ENCODE measurements at places on chromosomes 13 and 19.

DNA sequence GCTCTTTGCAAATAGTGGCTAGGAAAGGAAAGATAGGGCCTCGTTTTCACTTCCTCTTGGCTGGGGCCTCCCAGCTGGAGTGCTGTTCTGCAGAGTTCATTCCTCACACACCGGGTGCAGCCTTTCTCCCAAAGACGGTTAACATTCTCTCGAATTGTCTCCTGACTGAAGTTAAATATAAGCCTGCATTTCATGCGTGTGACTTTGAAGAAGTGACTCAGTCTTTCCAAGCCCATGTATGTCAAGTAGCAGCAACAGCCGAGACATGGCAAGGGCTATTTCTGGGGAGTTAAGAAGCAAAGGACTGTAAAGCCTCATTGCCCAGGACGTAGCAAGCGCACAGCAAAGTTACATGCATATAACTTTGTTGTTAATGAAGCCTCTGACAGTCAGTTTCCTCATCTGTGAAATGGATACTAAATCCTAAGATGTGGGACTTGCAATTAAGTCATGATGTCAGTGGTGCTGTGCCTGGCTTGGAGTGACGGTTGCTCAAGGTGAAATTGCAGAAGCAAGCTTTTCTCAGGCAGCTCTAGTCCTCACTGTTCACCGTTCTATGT, 502.4 kb downstream of the MYO16 start:
- DNase-seq: peak; percentile 51

DNA sequence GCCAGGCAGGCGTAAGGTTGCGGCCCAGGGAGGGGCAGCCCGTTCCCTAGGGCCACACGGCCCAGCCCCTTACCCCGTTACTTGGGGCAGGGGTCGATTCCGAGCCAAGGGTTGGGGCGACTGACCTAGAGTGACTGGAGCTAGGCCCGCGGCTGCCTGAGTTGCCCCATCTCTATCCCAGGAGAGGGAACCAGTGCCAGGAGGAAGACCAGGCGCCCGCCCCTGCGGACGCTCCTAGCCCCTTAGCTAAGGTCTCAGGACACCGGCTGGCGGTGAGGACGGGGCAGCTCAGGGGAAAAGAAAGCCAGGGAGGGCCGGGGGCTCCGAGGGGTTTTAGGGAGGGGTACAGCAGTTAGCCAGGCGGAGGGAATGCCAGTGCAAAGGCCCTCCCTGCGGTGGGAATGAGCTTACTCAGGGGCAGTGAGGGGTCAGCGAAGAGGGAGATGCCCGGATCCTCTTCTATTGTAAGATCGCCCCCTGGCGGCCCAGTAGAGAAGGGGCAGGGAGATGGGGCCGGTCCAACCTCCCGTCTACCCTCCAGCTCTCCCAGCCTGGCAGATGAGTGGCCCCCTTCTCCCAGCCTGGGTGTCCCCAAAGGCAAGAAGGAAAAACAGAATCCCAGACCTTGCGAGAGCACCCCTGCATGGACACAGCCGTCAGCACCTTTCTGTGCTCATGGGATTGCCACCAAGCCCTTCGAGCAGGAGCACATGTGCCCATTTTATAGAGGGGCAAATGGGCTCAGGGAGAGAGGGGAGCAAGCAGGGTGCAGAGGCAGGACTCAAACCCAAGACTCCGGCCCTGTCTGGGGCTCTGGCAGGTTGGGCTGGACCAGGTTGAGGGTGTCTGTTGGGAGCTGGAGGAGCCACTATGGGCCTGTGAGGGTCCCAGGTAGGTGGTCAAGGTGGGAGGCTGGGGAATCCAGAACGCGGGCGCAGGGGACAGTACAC, 16.3 kb downstream of the CILP2 start:
- peak; percentile 71 for DNase-seq

DNA sequence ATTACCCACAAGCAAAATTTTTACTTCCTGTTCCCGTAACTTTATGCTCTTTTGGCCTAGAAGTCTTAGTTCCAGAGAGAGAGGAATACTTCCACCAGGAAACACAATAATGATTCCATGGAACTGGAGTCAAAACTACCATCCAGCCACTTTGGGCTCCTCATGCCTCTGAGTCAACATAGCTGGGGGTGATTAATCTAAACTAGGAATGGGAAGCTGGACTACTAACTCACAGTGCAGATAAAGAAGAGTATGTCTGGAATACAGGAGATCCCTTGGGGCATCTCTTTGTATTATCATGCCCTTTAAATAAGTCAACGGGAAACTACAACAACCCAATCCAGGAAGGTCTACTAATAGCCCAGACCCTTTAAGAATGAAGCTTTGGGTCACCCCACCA, 8.9 kb upstream of the ELF1 start:
- no peak for DNase-seq

DNA sequence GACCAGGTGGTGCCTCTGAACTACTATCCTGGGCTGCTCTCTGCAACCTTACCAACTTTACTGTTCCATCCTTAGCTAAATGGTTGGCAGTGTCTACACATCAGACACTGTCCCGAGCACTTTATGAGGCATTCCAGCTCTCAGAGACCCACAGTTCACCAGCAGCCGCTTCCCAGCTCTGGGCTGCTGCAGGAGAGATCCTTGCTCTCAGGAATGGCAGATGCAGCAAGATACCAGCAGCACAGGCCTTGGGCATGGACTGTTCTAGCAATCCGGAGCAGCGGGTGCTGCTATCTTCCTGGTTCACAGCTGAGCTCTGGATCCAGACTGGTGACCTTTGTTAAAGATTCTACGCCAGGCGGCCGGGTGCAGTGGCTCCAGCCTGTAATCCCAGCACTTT, 3.3 kb upstream of the LPAR2 start:
- no peak for DNase-seq

- no peak for DNase-seq
Measured at GRCh38 chr19:49553451-49554271, 25.9 kb downstream of the RCN3 start.

DNA sequence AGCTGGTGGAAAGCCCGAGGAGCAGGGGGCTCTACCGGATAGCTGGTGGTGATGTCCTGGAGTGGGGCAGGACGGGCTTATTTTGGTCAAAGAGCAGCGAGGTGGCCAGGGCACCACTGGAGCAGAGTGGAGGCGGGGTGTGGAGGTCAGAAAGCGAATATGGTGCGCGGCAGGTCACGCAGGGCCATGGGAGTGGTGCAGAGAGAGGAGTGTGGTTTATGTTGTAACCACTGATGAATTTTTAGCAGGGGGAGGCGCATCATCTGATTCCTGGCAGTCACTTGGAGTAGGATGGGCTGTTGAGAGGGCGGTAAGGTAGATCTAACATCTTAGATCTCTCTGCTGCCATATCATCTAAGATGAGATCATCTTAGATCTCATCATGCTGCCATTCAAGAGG, 1.4 kb upstream of the ZNF414 start:
- DNase-seq: no peak

GRCh38 chr13:73274147-73274546, 215.3 kb downstream of the KLF5 start:
- no peak for DNase-seq

GRCh38 chr13:42173789-42174343, 98.1 kb upstream of the AKAP11 start:
- no peak for DNase-seq

DNA sequence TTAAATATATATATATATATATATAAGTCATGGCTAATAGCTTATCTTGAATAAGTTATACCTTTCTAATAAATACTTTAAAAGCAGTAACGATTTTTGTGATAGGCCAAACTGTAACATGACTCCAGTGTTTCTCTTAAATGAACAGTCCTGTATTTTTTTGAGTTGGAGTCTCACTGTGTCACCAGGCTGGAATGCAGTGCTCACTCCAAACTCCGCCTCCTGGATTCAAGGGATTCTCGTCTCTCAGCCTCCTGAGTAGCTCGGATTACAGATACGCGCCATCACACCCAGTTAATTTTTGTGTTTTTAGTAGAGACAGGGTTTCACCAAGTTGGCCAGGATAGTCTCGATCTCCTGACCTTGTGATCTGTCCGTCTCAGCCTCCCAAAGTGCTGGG, 814.2 kb upstream of the SLITRK5 start:
- no peak for DNase-seq

- DNase-seq: no peak
Measured at GRCh38 chr19:28486926-28487325, 726.0 kb downstream of the UQCRFS1 start.

GRCh38 chr19:10191347-10191746, 3.4 kb downstream of the DNMT1 start:
- DNase-seq: no peak

DNA sequence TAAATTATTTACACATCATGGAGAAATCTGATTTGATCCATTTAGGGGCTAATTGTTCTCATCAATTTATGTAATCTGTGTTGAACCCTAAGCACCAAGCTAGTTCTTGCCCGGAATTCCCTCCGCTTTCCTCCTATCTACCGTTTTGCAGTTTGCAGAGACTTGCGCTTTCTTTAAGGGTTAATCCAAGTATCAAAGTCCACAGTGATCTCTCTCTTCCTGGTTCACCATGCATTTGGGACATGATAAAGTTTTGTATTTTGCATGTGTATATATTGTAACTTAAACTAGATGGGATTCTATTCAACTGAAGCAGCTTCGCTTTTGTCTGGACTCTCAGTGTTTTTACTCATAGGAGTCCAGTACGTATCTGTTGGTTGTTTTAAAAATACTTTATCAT, 13.8 kb upstream of the KLF5 start:
- no peak for DNase-seq

DNA sequence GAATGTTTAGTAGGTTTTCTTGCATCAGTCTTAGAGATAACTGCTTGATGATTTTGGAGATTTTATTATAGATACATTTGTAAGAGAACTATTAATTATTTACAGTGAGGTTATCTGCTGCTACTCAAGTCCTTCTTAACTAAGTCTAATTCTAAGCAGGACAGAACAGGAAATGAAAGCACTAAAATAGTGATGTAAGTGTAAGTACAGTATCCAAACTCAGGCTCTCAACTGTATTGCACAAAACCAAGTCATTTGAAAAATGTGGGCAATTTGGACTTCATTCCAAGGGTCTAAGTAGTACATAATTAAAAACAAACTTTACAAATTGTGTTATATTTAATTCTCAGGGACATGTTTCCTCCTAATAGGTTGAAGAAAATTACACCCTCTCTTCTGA, 417.1 kb downstream of the ITGBL1 start:
- DNase-seq: peak; percentile 3

DNA sequence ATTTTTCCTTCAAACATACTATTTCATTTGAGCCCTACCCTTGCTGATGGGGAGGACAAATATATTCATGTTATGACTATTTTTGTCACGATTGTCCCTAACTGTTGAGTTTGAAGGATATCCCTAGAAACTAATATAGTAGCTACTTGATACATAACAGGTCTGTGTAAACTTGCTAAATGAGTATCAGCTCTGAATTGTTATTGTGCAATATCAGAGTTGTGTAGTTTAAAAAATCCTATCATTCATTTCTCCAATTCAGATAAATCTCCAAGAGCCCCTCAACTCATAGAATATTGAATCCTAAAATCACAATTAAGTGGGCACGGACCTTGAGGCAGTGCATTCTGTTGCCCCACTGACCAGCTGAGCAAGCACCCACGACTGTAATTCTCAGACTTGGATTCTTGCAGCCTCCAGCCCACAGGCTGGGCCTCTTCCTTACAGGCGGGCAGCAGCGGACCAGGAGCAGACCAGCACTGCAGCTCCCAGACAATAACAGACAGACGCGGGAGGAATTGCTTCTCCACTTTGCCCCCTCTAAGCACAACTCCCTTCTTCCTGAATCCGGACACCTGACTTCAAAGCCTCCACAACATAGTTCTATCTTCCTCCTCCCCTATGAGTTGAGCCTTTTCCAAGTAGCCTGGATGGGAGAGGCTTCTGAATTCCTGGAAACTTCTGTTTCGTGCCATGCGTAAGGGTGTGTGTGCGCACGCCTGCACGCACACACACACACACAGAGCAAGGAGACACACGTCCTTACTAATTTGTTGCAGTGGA, 337.6 kb upstream of the ARGLU1 start:
- DNase-seq: no peak

Data from germinal center (tissue), 1 donor.